ENCODE measurements at places on chromosomes 16 and 17.
A peak's percentile ranks its signal among the peaks of the same experiment; 100 is the strongest.

GRCh38 chr17:42591411-42591810, 13.9 kb upstream of the PSMC3IP start:
- DNase-seq, result no peak

- no peak for DNase-seq
Observed at GRCh38 chr16:50908468-50908867, 166.6 kb downstream of the CYLD start.

DNA sequence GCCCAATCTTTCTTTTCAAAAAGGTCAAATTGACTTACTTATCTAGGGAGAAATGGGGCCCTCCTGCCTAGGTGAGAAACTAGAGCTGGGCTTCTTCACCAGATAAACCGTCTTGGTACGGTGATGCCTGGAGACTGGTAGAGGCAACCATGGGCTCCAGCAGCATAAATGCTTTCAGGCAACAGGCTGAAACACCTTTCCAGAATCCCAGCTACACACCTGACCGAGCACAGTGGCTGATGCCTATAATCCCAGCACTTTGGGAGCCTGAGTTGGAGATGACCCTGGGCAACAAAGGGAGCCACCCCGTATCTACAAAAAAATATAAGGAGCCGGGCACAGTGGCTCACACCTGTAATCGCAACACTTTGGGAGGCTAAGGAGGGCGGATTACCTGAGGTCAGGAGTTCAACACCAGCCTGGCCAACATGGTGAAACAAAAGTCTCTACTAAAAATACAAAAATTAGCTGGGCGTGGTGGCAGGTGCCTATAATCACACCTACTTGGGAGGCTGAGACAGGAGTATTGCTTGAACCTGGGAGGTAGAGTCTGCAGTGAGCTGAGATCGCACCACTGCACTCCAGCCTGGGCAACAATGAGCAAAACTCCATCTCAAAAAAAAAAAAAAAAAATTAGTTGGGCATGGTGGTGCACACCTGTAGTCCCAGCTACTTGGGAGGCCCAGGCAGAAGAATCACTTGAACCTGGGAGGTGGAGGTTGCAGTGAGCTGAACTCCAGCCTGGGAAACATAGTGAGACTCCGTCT, 8.0 kb downstream of the TRAF4 start:
- no peak for DNase-seq

- DNase-seq, result no peak
Observed at GRCh38 chr17:80177986-80178595, 8.3 kb downstream of the CARD14 start.

DNA sequence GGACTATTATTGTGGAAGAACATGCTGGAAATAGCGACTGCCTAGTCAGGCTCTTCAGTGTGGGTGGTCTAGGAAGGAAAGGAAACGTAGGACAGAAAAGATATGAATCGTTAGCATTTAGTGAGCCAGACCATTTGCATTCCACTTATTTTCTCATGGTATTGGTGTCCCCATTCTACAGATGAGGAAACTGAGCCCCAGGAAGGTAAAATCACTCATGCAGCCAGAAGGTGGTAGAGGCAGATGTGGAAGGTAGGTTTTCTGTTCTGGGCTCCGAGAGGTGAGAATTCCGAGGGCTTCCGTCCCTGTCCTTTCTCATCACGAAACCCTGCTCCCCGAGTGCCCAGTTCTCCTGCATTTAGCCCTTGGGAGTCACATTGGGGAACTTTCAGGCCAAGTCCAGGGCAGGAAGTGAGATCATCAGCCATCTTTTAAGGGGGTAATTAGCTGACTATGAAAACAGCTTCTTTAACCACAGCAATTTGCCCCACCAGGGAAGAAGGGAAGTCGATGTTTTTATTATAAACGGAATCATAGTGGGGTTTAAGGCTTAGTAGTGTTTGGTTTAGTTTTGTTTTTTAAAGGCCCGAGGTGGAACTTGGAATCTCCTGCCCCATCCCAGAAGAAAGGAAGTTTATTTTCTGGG, 110.7 kb upstream of the IRX3 start:
- no peak for DNase-seq

DNA sequence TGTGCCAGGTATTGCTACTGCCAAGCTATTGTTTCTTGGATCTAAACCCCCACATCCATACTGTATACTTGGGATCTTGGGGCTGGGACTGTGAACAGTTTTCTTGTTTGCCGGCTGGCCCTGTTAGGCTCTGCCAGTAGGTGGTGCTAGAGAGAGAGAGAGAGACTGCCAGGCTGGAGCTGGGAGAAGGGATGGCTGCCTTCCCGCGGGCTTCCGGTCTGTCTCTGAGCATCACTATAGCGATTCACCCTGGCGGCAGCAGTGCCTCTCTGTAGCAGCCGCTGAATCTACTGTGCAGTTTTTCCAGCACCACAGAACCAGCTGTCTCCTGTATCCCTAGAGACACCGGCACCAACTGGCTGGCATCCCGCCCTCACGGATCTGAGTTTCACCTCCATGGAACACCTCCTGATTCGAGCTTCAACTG, 201.2 kb downstream of the UTP18 start:
- DNase-seq, result peak; percentile 18

- DNase-seq, result peak; percentile 6
Observed at GRCh38 chr16:80027007-80027965, 426.7 kb upstream of the MAF start.

DNA sequence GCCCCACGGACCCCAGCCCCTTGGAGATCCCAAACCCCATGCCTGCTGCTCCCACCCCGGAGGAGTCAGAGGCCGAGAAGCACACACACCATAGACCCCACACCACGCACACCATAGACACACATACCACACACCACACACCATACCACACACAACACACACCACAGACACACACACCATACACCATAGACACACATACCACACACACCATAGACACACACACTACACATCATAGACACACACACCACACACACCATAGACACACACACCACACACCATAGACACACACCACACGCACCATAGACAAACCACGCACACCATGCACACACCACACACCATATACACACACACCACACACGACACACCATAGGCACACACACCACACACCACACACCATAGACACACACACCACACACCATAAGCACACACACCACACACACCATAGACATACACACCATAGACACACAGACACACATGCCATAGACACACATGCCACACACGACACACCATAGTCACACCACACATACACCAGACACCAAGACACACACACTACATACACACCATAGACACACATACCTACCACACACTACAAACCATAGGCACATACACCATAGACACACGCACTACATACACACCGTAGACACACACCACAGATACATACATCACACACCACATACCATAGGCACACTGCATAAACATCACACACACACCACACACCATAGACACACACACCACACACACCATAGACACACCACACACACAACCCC, 11.3 kb downstream of the TBC1D16 start:
- no peak for DNase-seq

GRCh38 chr16:4814046-4814445, 11.6 kb upstream of the ROGDI start:
- no peak for DNase-seq

Data from effector memory CD4-positive, alpha-beta T cell (primary cell).